Natural killer cell treated with Interleukin-12 subunit alpha and Interleukin-12 subunit beta and Interleukin-15 and Interleukin-18, amount 100 ng/mL, for 72 hours (primary cell): ENCODE measurements at places on chromosomes 16 and 17. TPM values are rescaled to one million over a fixed set of nuclear protein-coding genes. Genes with fewer than 3 reads are reported as not detected.
A peak's percentile ranks its signal among the peaks of the same experiment; 100 is the strongest.

Gene FBXW10B
- 2.0 TPM for total RNA-seq

GRCh38 chr17:27306276-27306835 lies 12.4 kb downstream of the WSB1 start:
- no peak overlapping the region for H3K4me3 ChIP-seq
- peaks cover 10% of the 10 kb centered on the region for H3K36me3 ChIP-seq
- DNase-seq: no peak
- H3K27me3 ChIP-seq: no peaks in the 10 kb centered on the region

DNA sequence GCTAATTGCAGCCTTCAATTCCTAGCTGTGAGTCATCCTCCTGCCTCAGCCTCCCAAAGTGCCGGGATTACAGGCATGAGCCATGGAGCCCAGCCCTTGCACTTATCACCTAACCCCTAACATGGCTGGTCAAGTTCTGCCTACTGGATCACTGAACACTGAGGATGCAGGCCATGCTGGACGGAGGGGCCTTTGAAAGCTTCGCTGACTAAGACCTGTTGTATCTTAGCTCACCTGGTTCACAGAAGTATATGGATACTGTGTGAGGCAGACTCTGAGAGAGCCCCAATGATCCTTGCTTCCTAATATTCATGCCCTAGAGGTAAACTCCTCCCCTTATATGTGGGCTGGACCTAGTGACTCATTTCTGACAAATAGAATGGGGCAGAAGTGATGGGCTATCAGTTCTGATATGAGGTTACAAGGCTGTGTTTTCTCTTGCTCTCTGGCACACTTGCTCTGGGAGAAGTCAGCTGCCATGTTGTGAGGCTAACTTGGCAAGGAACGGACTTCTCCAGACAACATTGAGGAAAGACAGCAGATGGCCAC lies 11.7 kb upstream of the TMIGD1 start:
- H3K36me3 ChIP-seq: no peaks in the 10 kb centered on the region
- H3K27ac ChIP-seq: no peak overlapping the region
- H3K27me3 ChIP-seq: no peaks in the 10 kb centered on the region
- DNase-seq: no peak

Gene SEZ6L2
- total RNA-seq: not detected

DNA sequence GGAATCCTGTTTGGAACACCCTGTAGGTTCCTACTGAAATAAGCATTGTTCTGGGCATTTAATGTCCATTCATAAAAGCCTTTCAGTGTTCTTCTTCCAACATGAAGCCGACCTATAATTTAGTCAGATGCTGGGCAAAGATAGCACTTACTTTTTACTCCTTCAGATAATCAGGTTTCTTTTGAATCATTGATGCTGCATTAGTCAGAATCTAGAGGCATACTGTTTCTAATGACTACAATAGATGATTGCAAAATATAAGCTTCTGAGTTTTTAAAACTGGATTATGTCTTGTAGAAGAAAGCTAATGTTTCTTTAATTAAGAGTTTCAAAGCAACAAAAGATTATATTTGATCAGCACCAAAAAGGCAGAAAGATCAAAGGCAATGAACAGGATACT lies 16.0 kb downstream of the MMD start:
- peaks cover 3% of the 10 kb centered on the region for H3K4me1 ChIP-seq
- H3K27me3 ChIP-seq: no peaks in the 10 kb centered on the region
- no peak overlapping the region for H3K27ac ChIP-seq
- no peak overlapping the region for H3K4me3 ChIP-seq
- DNase-seq: no peak

DNA sequence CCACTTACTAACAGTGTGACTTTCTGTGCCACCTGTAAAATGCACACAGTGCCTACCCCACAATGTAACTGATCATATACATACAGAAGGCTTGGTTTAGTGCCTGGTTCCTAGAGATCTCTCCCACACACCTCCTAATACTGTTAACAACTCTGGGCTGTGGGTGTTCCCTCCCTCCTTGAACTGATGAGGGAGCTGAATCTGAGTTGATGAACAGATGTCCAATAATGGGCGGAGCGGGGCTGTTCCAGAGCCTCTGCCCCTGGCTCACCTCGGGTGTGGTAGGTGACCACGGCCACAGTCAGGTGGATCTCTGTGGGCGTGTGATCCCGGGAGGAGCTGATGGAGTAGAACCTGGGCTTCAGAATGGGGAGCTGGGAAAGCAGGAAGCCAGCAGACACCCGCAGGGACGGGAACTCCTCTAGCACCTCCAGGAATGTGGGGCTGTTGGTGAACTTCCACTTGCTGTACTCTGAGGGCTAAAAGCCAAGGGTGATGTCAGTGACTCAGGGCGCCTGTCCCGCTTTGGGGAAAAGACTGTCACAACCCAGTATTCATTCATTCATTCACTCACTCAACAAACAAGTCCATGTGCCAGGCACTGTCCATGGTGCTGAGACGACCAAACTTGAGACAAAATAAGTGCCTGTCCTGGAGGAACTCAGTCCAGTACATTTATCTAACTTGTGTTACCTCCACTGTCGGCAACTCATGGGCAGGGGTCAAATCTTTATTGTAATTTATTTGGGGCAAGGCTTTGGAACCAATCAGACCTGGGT lies 37.6 kb downstream of the NOS2 start:
- H3K36me3 ChIP-seq: no peaks in the 10 kb centered on the region
- H3K27ac ChIP-seq: no peak overlapping the region
- no peaks in the 10 kb centered on the region for H3K27me3 ChIP-seq
- peaks cover 2% of the 10 kb centered on the region for H3K4me1 ChIP-seq
- no peak for DNase-seq

Gene CTRB1
- not detected for total RNA-seq

Gene CCDC78
- total RNA-seq: 6.4 TPM

Gene CES3
- total RNA-seq: 1.6 TPM

DNA sequence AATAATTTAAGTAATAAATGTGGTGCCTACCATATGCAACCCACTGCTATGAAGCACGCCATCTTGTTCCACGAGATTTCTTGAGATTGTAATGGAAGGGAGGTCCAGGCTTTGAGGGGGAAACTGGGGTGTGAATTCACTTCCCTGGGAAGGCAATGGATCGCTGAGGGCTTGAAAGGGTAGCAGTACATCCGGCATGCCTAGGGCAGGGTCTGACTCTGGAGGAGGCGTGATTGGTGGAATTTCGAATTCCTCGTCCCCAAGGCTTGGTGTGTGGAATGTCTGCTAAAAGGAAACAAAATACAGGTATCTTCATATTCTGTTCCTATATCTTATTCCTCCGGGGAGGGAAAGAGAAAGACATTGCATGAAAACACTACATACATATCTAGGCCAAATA lies 83.0 kb downstream of the TOX3 start:
- H3K36me3 ChIP-seq: no peaks in the 10 kb centered on the region
- DNase-seq: no peak
- H3K27me3 ChIP-seq: no peaks in the 10 kb centered on the region
- H3K4me1 ChIP-seq: no peaks in the 10 kb centered on the region
- H3K27ac ChIP-seq: no peak overlapping the region

- no peaks in the 10 kb centered on the region for H3K27me3 ChIP-seq
- H3K36me3 ChIP-seq: no peaks in the 10 kb centered on the region
- peak overlapping the region; percentile 83 for H3K4me3 ChIP-seq
- H3K27ac ChIP-seq: peak overlapping the region; percentile 76
Measured at GRCh38 chr17:74780443-74781238, 4.5 kb upstream of the NAT9 start.

DNA sequence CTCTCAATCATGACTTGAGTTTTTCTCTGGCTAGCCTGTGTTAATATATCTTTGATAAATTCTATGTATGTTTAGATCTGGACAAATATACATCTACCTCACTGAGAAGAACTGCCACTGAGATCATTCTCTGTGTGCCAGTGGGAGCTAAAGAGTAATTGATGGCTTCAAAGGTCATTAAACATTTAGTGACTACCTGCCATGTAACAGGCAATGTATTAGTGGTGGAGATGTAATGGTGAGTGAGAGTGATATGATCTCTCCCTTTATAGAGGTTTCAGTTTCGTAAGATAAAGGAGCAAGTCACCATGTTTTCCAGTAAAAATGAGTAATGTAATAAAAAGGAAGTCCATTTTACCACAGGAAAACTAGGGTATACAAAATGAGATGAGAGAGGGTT lies 235.8 kb upstream of the CDH8 start:
- no peaks in the 10 kb centered on the region for H3K27me3 ChIP-seq
- H3K4me3 ChIP-seq: no peak overlapping the region

GRCh38 chr16:5604770-5605169 lies 507.2 kb upstream of the EEF2KMT start:
- no peak overlapping the region for H3K27ac ChIP-seq
- no peaks in the 10 kb centered on the region for H3K36me3 ChIP-seq
- H3K27me3 ChIP-seq: no peaks in the 10 kb centered on the region

DNA sequence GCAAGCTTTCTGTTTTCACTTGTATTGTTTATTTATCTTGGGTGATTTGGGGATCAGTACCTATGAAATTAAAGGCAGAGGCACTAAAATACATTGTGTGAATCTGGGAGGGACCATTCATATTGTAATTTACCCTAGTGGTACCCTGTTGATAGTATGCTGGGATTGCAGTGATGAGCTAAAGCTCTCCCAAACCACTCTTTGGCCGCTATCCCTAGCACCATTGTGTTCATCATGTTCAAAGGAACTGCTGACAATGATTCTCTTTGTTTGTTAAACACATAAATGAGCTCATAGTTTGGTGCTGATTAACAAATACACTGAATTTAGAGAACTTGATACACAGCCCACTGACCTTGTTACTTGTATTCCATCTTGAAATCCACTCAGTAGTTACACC lies 1469.8 kb downstream of the CDH11 start:
- no peak overlapping the region for H3K4me3 ChIP-seq
- H3K27me3 ChIP-seq: no peaks in the 10 kb centered on the region
- no peak overlapping the region for H3K27ac ChIP-seq
- no peaks in the 10 kb centered on the region for H3K4me1 ChIP-seq

Gene EPOP
- 41.0 TPM for total RNA-seq

GRCh38 chr17:65163990-65164495 lies 26.9 kb downstream of the RGS9 start:
- no peak overlapping the region for H3K4me3 ChIP-seq
- peak overlapping the region; percentile 56 for H3K27ac ChIP-seq
- H3K27me3 ChIP-seq: no peaks in the 10 kb centered on the region
- no peaks in the 10 kb centered on the region for H3K36me3 ChIP-seq

- no peaks in the 10 kb centered on the region for H3K36me3 ChIP-seq
- DNase-seq: no peak
- H3K4me3 ChIP-seq: no peak overlapping the region
- no peak overlapping the region for H3K27ac ChIP-seq
- no peaks in the 10 kb centered on the region for H3K4me1 ChIP-seq
Measured at GRCh38 chr17:36879624-36880131, 57.6 kb upstream of the LHX1 start.

DNA sequence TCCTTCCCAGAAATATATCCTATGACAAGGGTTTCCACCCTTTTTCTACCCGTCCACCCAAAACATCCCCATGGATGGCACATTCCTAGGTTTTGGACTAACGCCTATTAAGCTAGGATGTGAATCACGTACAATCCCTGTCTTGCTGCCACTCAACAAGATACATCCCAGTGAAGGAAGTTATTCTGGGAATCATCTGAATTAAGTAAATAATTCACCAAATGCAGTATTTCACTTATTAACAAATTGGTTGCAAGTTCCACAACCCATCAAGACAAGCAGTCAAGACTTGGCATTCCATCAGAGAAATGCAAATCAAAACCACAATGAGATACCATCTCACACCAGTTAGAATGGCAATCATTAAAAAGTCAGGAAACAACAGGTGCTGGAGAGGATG lies 32.1 kb downstream of the ASPA start:
- H3K27me3 ChIP-seq: no peaks in the 10 kb centered on the region
- no peak overlapping the region for H3K27ac ChIP-seq
- no peaks in the 10 kb centered on the region for H3K4me1 ChIP-seq
- no peak for DNase-seq
- peaks cover 7% of the 10 kb centered on the region for H3K36me3 ChIP-seq

- DNase-seq: no peak
- H3K27me3 ChIP-seq: no peaks in the 10 kb centered on the region
- peak overlapping the region; percentile 56 for H3K27ac ChIP-seq
- H3K4me1 ChIP-seq: peaks cover 8% of the 10 kb centered on the region
- H3K4me3 ChIP-seq: no peak overlapping the region
Measured at GRCh38 chr16:75593825-75594820, 27.9 kb downstream of the GABARAPL2 start.

Gene DHRS7C
- total RNA-seq: not detected

DNA sequence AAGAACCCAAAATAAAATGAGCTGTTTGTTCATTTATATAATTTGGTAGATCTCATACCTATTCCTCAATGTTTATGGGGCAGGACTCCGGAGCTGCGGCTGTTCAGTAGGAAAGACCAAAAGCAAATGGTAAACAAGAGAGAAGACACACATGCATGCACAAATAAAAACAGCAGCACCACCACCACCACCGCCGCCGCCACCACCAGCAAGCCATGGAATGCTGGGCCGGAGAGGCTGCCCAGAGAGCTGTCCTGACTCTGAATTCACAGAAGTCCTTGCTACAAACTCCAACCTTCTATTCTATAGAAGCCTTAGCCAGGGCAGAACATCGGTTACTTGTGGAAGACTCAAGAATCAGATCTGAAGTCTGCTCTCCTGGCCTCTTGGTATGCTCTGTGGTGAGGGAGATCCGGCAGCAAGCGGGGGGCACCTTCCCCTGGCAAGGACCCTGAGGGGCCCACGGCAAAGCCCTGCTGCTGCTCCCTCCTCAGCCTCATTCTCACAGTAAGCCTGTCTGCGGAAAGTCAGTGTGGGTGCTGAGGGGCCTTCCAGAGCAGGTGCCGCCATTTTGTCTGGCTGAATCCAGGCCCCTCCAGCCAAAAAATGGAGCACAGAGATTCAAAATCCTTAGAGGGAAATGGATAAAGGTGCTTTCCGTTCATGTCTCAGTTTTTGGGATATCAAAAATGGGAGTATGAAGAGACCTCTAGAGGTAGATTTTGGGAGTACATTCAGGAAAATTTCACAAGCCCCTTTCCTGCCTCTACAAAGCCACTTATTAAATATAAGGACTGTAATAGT lies 6.4 kb upstream of the FOXJ1 start:
- H3K4me1 ChIP-seq: peaks cover 43% of the 10 kb centered on the region
- no peak overlapping the region for H3K4me3 ChIP-seq
- H3K27ac ChIP-seq: peak overlapping the region; percentile 98
- no peaks in the 10 kb centered on the region for H3K27me3 ChIP-seq

GRCh38 chr17:54259476-54259875 lies 436.7 kb downstream of the KIF2B start:
- no peaks in the 10 kb centered on the region for H3K27me3 ChIP-seq
- H3K4me1 ChIP-seq: no peaks in the 10 kb centered on the region
- no peak for DNase-seq
- no peak overlapping the region for H3K27ac ChIP-seq
- no peaks in the 10 kb centered on the region for H3K36me3 ChIP-seq

- H3K27ac ChIP-seq: no peak overlapping the region
- DNase-seq: no peak
- no peaks in the 10 kb centered on the region for H3K36me3 ChIP-seq
- no peaks in the 10 kb centered on the region for H3K4me1 ChIP-seq
Measured at GRCh38 chr16:84286578-84287240, 8.0 kb upstream of the WFDC1 start.

GRCh38 chr16:12628536-12628935 lies 175.2 kb downstream of the CPPED1 start:
- no peak for DNase-seq
- H3K27ac ChIP-seq: no peak overlapping the region
- peaks cover 2% of the 10 kb centered on the region for H3K27me3 ChIP-seq

Gene COX11
- 31.8 TPM for total RNA-seq

- no peak for DNase-seq
- H3K4me1 ChIP-seq: no peaks in the 10 kb centered on the region
Measured at GRCh38 chr16:50879873-50880695, 138.2 kb downstream of the CYLD start.

GRCh38 chr17:78559749-78560368 lies 17.3 kb downstream of the DNAH17 start:
- H3K4me3 ChIP-seq: no peak overlapping the region
- no peak for DNase-seq
- no peaks in the 10 kb centered on the region for H3K27me3 ChIP-seq
- H3K36me3 ChIP-seq: no peaks in the 10 kb centered on the region
- H3K4me1 ChIP-seq: no peaks in the 10 kb centered on the region
